Stimulated activated naive CD8-positive, alpha-beta T cell treated with anti-CD3 and anti-CD28 coated beads, Interleukin-15, amount 100 ng/mL, for 72 hours (primary cell): ENCODE measurements at places on chromosomes 5 and 9.

DNA sequence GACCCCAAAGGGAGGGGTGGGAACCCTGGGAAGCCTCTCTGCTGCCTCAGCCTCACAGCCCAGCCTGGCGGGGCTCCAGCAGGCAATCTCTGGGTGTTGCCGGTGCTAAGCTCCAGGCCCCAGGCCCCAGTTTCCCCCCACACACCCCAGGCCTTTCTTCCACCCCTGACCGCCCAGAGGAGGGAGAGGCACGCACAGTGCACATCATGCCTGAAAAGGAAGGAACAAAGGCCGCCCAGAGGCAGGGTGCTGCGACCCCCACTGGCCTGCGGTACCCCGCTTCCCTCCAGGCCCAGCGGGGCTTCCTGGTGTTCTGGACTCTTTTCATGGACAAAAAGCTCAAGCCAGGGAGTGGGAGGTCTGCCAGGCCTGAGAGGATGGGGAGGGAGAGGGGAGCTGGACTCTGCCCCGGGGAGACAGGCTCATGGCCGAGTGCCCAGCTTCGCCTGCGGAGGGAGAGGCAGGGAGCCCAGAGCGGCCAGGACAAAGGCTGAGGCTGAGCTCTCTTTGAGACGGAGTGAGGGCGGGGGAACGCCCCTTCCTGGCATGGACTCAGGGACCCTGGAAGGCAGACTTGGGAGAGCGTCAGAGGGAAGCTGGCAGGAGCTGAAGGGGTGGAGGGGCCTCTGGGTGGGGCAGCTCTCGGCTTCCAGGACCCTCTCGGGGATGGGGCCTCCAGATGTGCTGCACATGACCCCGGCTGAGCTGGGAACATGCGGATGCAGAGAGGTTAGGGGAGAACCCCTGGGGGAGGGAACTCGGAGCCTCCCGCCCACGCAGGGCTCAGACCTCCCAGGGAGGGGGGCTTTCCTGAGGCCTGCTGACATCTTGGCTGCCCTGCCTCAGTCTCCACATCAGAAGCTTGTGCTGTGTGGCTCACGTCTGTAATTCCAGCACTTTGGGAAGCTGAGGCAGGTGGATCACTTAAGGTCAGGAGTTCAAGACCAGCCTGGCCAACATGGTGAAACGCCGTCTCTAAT is 1.8 kb upstream of the ENTPD2 start:
- DNase-seq = no peak

DNA sequence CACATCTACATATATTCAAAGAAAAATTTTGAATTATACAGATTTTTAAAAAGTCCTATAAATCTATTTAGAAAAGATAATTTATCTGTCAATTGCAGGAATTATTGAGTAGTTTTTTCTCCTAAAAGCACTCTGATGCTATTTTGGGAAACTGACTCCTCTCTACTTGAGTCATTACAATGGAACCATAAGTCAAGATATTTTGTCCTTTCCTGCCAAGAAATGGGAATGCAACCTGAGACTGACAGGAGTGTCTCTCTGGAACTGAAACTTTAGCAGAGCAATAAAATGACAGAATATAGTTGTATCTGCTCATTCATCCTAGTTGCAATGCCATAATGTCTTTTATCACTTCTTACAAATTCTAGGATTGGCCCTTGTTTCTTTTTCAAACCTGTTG is 48.6 kb downstream of the CARTPT start:
- no peak for DNase-seq

DNA sequence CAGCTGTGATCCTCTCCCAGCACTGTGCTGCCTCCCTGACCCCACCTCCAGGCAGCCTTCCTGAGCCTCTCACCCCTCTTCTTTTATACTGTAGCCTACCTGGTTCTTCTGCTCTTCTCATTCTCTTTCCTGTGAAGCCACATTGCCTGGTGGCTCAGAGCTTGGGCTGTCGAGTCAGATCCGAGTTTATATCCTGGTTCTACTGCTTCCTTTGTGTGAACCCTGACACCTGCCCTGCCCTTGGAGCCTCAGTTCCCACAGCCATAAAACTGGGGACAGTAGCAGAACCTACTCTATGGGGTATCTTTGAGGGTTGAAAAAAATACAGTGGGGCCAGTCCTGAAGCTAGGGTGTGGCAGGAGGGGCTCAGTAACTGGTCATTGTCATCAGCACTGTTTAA is 8.8 kb downstream of the SLC27A4 start:
- no peak for DNase-seq

- DNase-seq = no peak
Observed at GRCh38 chr5:170719551-170719950, 64.0 kb upstream of the GABRP start.

DNA sequence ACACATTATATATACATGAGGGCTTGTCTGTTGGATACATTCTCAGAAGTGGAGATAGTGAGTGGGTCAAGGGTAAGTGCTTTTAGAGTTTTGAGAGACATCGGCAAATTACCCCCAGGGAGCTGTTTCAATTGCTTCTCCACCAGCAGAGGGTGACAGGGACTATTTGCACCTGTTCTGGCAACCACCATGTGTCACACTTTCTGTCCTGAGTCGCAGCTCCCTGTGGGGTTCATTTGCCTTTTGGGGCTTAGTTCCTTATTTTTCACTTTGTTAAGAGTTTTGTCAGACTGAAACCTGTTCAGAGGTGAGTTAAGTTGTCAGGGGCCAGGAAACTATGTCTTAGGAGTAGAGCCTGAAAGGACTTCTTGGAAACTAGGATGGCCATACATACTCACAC is 20.1 kb upstream of the SLC36A1 start:
- DNase-seq = no peak

DNA sequence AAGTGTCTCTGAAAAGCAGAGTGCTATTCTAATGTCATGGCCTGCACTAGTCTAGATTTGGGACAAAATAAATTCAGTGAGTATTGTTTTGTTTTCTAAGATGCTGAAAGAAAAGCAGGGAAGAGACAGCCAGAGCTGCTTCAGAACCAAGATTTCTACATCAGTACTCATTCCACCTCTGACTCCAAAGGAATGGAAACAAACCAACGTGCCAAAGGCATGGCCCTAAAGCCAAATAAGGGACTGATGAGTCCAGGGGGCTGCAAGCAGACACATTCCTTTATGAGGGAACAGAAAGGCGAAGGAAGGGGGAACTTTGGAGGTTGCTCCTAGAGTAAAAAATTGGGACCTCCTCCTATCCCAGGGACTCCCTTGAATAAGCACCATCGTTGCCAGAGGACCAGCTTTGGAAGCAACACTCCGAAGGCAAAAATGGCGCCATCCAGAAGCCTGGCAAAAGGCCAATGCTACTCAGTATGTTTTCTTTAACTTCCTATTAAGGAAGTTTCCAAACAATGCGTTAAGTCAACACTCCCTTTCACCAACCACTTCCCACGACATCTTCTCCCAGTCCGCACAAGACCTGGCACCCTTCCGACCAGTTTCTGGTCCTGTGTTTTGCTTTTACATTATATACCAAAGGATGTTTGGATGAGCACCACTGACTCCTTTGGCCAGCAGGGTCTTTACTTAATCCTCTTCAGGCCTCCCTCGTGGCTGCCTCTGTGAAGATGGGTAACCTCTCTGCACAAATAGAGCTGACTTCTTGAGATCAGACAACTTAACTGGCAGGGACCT is 31.6 kb downstream of the ADAM19 start:
- DNase-seq = no peak

DNA sequence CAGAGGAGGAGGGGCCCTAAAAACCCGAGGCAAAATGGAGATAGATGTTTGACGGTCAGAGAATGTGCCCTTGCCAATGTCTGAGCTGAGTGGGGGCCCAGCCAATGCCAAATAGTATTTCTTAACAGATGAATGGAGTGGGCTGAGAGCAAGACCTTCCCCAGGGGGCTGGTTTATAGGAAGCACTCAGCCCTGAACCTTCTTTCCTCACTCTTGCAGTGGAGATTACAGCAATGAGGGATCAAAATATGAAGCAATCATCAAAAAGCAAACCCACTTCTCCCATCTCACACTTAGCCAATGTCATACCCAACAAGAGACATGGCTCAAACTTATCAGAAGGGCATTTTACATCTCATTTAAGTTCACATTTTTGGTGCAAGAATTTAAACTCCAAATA is 350.3 kb downstream of the GADD45G start:
- DNase-seq = no peak

DNA sequence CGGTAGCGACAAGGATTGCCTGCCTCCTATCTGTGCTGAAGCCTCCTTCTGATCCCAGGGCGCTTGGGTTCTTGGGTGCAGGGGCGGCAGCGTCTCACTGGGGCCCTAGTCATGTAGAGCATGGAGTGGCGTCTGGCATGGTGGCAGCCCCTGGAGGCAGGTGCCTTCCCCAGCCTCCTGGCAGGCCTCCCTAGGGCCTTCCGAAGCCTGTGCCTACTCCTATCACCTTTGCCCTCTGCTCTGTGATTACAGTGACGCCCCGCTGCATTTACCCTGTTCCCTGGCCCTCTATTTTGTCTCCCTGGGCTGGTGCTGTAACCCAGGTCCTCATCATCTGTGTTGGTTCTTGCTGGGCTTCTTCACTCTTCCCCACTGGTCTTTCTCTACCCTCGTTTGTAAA is 3.8 kb downstream of the SRD5A1 start:
- DNase-seq = no peak

GRCh38 chr5:2985718-2986117 is 234.2 kb upstream of the IRX2 start:
- no peak for DNase-seq

GRCh38 chr5:173789031-173789920 is 98.9 kb upstream of the CPEB4 start:
- no peak for DNase-seq

- no peak for DNase-seq
Observed at GRCh38 chr5:173771121-173771724, 116.9 kb upstream of the CPEB4 start.

DNA sequence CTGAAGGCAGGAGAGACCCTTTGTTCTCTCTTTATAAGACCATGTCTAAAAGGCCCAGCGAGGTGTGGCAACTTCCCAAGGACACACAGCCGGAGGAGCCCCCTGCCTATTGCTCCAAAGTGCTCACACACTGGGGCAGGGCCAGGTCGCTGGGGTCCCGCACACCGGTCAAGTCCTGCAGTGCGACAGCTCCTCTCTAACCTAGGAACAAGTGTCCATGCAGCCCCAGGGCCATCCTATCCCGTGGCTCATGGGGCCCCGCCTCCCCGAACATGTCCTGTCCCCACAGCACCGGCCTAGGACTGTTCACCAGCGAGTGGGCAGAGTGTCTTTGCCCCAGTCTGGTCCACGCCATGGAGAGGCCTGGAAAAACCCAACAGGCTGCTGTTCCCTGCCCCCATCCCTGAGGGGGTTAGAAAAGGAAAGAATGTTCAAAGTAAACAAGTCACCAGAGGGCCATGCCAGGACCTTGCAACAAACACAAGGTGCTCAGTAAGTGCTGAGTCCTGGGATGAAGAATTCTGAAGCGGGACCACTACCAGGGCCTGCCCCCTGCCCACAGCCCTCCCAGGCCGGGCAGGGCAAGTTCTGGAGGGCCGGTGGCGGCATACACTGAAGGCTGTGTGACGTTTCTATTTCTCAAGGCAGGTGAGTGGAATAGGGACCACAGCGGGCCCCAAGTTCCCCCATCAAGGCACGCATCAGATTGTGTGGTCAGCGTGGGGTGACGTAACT is 938 bp downstream of the NINJ1 start:
- peak; percentile 83 for DNase-seq

GRCh38 chr5:148687427-148687826 is 33.1 kb upstream of the HTR4 start:
- no peak for DNase-seq

- no peak for DNase-seq
Observed at GRCh38 chr5:176731506-176732160, 78.7 kb upstream of the UNC5A start.

GRCh38 chr9:71664566-71664965 is 103.7 kb downstream of the CEMIP2 start:
- no peak for DNase-seq

GRCh38 chr5:160485364-160485969 is 63.8 kb downstream of the PTTG1 start:
- DNase-seq = no peak

DNA sequence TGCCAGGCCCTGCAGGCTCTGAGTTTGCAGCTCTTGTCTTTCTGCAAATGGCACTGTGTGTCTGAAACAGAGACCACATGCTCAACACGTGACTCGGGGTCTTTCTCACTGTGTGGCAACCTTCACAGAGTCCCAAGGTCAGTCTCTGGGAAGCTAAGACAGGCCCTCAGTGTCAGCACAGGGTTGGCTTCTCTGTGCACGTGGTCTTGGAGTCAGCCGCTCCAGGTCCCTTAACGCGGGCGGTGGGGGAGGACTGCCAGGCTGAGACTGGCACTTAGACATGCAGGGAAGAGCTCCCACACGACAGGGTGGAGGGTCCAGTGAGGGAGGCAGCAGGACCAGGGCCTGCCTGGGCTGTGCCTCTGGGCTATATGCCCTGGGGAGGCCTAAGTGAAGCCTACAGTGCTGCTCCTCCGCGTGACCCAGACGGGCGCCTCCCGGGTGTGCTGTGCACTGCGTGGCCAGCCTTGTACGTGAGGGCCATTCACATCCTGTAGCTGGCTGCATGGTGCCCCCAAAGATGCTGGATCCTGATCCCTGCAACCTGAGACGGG is 76.8 kb downstream of the ADAMTS2 start:
- DNase-seq = peak; percentile 6

- DNase-seq = peak; percentile 64
Observed at GRCh38 chr5:177312649-177313181, 1.0 kb upstream of the MXD3 start.

DNA sequence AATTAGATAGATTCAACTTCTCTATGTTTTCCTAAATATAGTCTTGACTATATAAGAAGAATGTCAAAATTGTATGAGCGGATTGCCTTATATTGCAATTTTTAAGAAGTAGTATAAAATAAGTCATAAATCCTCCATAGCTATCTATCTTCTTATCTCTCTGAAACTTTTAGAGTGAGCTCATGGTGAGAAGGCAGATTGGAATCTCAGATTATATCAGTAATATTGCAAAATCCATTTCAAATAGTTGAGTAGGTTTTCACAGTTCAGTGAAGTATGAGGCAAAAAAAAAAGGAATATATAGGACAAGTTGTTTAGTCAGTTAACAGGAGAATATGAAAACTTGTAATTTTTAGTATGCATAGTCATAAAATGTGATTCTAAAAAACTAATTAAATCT is 156.4 kb downstream of the FAM174A start:
- no peak for DNase-seq

DNA sequence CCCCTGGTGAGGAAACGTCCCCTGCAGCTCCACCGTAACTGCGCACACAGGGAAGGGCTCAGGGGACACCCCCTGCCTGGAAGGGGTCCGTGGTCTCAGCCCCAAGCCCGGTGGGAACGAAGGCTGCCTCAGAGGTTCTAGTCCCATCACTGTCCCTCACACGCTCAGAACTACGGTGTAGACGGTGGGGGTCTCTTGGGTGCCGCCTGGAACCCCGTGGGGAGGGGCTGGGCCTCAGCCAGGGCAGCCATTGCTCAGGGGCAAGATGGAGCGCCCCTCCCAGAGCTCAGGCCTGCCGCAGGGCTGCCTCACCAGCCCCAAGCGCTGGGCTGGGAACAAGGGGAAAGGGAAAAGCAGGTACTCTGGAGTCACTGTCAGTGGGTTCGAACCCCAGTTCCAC is 2.9 kb downstream of the AGPAT2 start:
- DNase-seq = no peak

GRCh38 chr9:35335164-35335563 is 154.7 kb upstream of the RUSC2 start:
- DNase-seq = no peak

- no peak for DNase-seq
Observed at GRCh38 chr9:6614489-6614888, 31.0 kb downstream of the GLDC start.

GRCh38 chr5:88542786-88543185 is 274.1 kb upstream of the TMEM161B start:
- no peak for DNase-seq
